NCI-H446 (cell line): ENCODE measurements at places on chromosomes 11 and 22.

- no peak for DNase-seq
Measured at GRCh38 chr22:37971475-37972434, 12.6 kb downstream of the SOX10 start.

GRCh38 chr11:2099516-2100349 lies 39.5 kb downstream of the IGF2 start:
- no peak for DNase-seq

DNA sequence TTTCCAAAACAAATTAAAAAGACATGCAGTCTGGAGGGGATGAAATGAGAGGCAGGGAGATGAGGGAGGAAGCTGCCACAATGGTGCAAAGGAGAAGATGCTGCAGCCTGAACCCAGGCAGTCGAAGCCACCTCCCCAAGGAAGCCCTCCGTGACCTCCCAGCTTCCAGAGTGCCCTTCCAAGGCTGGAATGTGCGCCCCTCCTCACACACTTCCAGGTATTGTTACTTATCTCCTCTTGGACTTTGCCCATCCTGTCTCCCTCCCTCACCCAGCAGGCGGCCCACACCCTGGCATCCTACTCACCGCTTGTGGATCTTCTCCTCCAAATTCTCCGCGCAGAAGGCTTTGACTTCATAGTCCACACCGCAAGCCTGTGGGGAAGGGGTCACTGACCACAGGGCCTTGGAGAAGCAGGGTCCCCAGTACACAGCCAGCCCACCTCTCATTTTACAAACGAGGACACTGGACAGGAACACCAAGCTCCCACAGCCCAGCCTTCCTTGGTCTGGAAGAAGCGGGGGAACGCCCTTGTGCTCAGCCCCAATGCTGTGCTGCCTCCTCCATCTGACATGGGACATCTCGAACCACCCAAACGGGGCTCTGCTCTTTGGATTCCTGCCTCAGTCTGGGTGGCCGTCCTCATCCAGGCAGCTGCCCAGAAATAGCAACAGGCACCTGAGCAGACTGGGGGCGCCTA lies 40.3 kb downstream of the TPBGL start:
- no peak for DNase-seq

GRCh38 chr22:43860831-43861230 lies 1.5 kb downstream of the SULT4A1 start:
- no peak for DNase-seq

- DNase-seq = no peak
Measured at GRCh38 chr22:17229991-17230630, 10.9 kb upstream of the ADA2 start.

DNA sequence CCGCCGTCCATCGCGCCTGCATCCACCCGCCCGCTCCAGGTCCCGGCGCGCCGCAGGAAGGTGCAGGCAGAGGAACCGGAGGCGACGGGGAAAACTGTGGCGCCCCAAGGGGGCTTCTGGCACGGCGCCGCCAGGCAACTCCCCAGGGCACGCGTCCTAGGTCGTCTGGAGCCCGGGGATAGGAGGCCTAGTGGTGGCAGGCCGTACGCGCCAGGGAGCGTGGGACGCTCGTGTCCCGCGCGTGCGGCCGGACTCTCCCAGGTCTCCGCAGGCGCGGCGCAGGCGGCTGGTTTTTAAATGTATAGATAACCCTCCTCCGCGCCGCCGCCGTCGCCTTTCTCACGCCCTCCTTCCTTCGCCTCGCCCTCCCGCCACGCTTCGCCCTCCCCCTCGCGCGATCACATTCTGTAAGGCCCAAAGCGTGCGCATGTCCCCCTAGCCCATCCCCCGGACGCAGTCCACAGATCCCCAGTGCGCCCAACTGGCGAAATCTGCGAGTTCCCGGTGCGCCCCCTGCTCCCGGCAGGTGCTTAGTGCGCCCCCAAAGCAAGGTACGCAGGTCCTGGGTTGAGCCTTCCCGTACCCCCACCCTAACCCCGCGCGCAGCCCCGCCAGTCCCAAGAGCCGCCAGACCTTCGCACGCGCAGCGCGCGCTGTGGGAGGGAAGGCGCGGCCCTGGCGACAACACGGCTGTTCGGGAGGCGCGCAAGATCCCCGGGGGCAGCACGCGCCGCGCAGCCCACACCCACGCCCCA lies at the start of gene ASCL2:
ASCL2 (minus strand) TSS at position 267 of the 755 bp plus-strand sequence; CDS start at position 11, 256 bp downstream.
- DNase-seq = no peak

DNA sequence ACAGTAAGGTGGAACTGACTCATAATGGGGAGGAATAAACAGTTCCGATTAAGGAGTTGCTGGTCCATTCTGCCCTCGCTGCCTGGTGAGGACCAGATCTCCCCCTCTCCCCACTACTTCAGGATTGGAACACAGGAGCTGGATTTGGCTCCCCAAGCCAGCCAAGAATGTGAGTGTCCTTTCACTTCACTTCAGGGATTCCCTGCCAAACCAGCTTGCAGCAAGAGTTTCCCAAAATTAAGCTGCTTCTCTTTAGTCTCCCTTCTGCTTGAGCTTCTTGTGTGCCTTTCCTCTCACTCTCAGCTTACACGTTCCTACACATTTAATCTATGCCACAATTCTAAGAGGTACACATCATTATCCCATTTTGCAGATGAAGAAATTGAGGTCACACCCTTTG lies 234.1 kb downstream of the BUD13 start:
- DNase-seq = peak; percentile 43

DNA sequence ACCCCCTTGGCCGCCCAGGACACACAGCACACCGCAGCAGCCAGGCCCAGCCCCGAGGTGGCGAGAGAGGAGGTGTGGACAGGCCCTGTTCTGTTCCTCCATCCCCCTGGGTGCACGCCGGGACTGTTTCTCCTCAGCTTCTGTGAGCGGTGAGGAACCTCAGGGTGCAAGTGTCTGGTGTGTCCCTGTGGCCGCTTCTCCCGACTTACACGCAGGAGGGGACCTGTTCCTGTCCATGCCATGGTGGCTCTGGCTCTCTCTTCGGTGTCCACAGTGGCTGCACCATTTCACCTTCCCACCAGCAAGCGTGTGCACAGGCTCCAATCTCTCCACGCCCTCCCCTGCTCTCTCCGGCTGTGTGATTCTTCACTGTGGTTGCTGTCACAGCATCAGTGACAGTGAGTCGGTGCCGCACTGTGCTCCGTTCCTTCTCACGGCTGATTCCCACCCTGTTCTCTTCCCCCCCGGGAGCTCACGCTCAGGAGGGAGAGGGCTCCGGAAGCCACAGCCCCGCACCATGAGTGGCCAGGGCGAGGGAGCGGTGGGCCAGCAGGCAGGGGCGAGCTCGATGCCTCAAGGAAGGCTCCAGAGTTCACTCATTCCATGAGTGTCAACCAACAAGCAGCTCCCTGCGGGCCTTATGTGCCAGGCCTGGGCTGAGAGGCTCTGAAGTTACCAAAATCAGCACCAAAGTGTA lies 18.6 kb upstream of the WNT7B start:
- DNase-seq = no peak

- peak; percentile 74 for DNase-seq
Measured at GRCh38 chr11:82718821-82719220, 14.8 kb downstream of the FAM181B start.

DNA sequence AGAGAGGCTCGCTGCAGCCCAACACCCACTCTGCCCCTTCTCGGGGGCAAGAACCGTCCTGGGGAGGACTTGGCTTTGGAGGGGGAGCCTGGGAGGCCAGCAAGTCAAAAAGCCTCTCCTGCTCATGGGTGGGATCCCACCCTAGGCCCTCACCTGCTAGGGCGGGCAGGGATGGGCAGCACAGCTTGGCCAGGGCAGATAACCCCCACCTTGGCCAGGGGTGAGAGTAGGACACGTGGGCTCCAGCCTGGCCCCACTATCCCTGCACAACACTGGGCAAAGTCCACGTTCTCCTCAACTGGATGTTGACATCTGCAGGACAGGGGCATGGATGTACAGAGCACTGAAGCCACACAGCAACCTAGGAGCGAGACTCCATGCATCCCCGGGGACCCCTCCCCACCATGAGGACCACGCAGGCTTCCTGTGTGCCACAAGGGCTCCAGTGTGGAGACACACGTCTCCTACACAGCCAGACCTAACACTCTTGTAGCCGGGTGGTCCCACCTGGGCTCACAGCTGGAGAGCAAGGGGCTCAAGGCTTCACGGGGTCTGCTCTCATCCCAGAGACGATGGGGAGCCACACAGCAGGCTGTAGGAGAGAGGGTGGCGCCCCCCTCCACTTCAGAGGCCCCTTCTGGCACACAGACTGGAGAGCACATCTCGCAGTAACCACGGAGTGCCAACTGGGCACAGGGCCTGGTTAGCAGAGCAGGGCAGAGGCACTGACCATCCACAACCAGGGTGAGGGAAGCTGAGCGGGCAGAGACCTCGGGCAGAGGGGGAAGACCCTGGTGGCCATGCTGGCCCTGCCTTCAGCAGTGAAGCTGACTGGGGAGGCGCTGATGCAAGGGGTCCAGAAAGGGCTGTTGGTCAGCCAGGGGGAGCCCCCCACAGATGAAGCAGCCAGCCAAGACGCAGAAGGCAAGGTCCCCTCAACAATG lies 171.1 kb downstream of the CRYBB2 start:
- DNase-seq = no peak

DNA sequence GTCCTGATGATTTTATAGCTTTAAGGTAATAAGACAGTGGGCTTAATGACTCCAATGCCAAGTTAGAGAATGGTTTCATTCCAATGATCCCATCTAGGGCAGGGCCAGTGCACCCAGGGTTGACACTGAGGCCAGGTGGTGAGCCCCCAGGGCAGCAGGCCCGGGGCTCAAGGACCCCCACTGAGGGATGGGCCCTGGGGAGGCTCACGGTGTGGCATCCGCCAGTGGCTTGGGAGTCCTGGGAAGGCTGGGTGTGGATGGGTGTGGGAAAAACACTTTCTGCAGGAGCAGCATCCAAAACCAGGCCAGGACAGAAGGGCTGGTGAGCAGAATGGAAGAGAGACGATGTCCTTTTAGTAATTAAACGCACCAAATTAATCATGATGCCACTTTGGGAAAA lies 626.3 kb downstream of the TBC1D22A start:
- no peak for DNase-seq

DNA sequence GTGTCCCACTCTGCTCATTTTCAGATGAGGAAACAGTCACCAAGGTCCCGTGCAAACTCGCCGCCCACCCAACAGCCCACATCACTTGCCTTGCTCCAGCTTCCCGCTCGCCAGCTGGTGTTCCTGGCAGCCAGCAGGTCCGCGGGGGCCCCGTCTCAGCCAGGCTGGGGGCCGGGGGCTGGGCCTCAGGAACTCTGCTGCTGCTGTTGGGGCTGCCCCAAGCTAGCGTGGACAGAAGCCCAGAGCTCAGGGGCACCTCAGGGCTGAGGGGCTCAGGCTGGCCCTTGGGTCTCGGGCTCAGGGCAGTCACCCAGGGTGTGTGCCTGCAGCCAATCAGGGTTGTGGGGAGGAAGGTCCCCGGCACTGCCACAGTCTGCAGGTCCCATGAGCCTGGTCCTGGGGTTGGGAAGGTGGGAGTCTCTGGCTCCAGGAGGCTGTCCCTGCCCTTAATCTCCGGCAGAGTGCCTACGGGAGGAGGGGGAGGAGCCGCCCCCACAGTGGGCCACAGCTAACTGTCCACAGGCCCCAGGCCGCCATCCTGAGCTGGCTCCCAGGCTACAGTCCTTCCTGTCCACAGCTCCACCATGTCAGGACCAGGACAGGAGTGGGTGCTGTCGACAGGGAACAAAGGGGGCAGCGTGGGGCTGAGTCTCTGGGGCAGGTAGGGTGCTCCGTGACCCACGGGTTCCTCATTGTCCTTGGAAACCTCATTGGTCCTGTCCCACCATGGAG lies 65.2 kb downstream of the ARFGAP3 start:
- no peak for DNase-seq

DNA sequence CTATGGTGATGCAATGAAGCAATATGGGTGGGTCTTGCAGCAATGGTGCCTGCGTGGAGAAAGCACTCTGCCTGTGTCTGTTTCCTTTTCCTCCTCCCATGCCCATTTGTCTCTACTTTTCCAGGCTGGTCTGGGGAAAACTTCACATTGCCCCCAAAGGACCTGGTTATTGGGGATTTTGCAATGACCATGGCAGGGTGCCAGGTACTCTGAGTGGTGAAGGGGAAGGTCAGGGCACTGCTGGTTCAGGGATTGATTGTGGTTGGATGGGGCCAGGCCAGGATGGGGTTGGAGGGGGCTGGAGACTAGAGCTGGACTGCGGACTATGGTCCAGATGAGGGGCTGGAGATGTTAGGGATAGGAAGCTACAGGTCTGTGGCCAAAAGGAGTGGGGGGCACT lies 92.1 kb downstream of the INSC start:
- DNase-seq = no peak

DNA sequence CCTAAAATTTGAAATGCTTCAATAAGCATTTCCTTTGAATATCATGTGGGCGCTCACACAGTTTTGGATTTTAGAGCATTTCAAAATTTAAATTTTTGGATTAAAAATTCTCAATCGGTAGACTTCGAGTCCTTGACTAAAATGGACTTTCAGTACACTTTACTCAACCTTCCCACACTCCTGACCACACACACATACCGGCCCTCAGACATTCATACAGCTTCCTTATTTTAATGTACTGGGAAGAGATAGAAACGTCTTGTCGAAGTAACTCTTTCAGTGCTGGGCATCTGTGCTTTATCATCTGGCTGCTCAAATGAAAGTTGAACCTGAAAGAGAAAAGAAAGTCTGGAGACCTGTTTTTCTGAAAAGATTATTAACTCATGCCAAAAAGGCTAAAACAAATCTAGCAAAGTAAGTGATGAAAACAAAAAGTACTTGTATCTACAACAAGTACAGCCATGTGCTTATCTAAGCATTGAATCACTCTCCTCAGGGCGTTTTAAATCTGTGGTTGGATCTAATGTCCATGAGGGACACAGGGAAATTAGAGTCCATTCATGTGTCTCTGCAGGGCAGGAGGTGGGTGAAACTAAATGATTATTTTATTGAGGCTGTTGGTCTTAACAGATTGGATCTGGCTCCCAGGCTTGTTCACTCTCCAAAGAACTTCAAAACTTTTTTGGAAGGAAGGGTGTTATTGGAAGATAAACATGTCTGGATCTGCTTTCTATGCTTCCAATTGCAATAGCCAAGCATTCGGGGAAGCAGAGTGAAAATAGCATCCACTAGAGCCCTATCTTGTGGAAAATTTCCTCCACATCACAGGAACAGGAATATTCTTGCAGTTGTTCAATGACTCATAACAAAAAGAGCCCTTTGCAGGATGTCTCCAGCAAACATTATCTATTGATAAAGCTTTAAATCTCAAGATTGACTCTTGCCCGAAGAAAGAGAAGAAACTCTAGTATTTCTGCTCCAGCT lies 47.0 kb downstream of the CARD18 start:
- DNase-seq = no peak

DNA sequence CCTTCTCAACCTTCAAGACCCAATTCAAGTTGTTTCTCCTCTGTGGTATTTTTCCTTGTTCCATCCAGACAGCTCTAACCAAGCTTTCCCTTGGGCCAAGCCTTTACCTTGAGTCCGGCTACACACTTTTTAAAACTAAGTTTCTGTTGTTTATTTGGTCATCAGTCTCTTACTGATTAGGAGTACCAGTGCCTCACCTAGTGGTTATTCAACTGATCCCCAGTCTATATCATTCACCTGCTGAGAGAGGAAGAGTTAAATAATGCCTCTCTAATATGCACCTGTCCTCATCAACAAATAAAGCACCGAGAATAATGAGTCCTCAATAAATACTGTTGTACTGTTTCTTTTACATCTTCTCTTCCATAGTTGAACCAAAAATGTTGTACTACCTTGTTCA lies 160.8 kb downstream of the MSANTD4 start:
- no peak for DNase-seq

- DNase-seq = no peak
Measured at GRCh38 chr11:111555255-111555654, 14.7 kb downstream of the LAYN start.

- no peak for DNase-seq
Measured at GRCh38 chr11:1195682-1196515, 27.0 kb upstream of the MUC5B start.

- DNase-seq = no peak
Measured at GRCh38 chr22:45102896-45103420, 60.8 kb upstream of the NUP50 start.

GRCh38 chr22:42584364-42584940 lies 30.2 kb downstream of the POLDIP3 start:
- no peak for DNase-seq
